ENCODE measurements at places on chromosomes 6 and 20.

DNA sequence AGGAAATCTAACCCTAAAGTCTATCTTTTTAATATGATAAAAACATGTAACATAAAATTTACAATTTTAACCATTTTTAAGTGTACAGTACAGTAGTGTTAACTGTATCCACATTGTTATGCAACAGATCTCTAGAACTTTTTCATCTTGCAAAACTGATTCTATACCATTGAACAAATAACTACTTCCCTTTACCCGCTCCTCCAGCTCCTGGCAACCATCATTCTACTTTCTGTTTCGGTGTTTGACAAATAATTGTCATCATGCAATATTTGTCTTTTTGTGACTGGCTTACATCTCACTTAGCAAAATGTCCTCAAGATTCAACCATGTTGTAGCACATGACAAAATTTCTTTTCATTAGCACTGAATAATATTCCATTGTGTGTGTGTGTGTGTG lies 203.2 kb downstream of the SIM1 start:
- no peak for DNase-seq

DNA sequence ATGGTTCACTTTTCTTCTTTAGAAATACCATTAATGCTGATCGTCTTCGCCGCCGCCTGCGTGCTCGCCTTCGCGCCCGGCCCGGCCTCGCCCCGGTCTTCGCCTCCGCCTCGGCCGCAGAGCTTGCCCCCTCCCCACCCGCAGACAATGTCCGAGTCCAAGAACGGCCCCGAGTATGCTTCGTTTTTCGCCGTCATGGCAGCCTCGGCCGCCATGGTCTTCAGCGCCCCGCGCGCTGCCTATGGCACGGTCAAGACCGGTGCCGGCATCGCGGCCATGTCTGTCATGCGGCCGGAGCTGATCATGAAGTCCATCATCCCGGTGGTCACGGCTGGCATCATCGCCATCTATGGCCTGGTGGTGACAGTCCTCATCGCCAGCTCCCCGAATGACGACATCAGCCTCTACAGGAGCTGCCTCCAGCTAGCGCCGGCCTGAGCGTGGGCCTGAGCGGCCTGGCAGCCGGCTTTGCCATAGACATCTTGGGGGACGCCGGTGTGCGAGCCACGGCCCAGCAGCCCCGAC lies 4.8 kb upstream of the PRPH2 start:
- DNase-seq: no peak

- DNase-seq: no peak
Observed at GRCh38 chr6:136791296-136792094, 782 bp downstream of the MAP3K5 start.

DNA sequence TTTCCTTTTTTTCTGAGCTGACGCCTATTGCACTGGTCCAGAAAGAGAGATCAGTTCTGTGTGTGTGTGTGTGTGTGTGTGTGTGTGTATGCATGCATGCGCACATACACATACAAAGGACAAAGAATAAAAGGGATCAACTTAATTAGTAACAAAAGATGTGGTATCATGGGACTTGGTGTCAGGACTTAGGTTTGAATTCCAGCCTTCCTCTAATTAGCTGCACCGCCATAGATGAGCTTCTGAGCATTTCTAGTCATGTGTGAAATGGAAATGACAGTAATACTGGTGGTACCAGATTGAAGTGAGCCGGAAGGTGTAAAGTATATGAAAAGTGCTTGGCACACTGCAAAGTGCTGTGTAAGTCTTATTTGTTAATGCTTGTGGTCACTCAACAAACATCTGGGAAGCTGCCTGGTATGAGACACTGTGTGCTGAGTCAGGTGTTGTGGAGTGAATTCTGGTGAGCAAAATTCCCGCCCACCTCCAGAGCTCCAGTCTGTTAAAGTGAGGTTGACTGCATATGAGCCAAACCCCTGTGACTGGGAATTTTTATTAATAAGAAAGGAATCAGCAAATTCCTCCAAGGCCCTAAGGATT lies 12.4 kb downstream of the DAAM2 start:
- no peak for DNase-seq

DNA sequence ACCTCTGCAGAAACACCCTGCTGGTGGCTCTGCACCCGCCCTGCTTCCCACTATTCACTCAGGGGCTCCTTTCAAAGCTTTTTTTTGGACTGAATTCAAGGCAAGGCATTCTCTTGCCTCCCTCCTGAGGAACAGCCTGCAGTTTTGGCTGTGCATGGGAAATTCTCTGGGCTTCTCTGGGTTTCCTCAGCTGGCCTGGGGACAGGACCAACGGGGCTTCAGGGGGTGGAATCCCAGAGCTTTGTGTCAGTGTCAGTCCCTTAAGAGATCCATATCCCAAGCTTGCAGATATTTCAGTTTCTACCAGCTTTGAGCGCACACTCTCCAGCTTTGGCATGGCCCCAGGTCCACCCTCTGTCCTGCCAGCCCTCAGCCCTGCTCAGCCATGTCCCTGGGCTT lies 2.0 kb downstream of the SCRT2 start:
- no peak for DNase-seq

- no peak for DNase-seq
Observed at GRCh38 chr20:23475395-23475794, 15.5 kb upstream of the CST8 start.

DNA sequence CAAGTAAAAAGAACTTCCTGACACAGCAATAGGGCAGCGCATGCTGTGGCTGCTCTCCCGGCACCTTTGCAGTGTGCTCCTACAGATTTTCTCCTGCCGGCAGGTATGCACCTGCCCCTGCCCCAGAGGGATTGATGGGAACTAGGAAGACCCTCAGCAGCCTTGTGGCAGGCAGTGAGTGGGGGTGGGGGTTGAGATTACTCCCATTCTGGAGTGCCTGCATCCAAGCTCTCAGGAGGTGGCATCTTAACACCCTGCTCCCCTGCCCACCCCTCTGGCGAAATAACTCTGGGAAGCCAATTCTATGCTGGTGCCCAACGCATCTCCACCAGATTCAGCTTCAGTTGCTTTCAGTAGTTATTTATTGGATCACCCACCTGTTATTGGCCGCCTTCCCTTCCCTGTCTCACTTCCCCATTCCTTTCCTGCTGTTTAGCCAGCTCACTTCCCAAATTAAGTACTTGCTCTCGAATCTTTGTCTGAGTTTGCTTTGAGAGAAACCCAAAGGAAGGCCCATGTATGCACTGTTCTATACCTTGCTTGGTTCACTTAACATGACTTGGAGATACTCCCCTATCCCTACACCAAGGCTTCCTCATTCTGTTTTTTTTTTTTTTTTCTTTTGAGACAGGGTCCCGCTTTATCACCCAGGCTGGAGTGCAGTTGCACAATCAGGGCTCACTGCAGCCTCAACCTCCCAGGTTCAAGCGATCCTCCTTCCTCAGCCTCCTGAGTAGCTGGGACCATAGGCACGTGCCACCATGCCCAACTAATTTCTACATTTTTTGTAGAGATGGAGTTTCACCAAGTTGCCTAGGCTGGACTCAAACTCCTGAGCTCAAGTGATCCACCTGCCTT lies 29.3 kb upstream of the SLC23A2 start:
- DNase-seq: no peak

DNA sequence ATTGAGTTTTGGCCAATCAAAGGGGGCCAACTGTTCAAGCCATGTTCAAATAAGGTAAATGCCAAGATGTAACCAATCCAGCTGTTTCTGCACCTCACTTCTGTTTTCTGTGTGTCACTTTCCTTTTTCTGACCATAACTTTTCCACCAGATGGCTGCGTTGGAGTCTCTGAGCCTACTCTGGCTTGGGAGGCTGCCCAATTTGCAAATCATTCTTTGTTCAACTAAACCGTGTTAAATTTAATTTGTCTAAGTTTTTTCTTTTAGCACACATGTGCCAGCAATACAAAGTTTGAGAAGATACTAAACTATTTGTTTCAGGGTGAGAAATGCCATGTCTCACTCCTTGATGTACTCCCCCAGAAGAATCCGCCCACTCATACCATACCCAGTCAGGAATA lies 52.1 kb downstream of the IYD start:
- DNase-seq: no peak

DNA sequence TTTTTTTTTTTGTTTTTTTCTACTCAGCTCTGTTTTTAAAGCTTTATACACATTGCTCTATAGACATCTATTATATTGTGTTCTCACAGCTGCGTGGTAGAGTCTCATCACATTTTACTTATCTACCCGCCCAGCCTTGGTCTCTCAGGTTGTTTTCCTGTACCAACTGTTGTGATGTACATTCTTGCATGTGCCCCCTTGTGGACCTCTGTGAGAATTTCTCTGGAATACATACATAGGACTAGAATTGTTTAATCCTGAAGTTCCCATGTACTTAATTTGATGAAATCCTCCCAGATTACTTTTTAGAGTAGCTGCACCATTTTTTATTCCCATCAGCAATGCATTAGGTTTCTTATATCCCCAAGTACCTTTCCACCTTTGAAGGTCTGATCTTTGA lies 40.4 kb upstream of the TINAG start:
- DNase-seq: peak; percentile 17

DNA sequence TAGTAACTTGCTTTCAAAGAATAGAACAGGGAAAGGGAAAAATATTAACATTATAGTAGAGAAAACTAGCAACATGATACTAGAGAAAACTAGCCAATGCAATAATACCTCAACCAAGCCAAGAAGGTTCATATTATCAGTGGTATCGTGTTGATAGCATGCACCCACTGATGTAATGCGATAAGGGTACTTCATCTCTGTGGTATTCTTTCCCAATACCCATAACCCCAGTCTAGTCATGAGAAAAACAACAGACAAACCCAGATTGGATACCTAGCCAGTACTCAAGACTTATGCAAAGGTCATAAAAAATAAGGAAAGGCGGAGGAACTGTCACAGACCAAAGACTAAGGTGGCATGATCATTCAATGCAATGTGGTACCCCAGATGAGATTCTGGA lies 21.0 kb downstream of the BLOC1S5 start:
- DNase-seq: no peak

DNA sequence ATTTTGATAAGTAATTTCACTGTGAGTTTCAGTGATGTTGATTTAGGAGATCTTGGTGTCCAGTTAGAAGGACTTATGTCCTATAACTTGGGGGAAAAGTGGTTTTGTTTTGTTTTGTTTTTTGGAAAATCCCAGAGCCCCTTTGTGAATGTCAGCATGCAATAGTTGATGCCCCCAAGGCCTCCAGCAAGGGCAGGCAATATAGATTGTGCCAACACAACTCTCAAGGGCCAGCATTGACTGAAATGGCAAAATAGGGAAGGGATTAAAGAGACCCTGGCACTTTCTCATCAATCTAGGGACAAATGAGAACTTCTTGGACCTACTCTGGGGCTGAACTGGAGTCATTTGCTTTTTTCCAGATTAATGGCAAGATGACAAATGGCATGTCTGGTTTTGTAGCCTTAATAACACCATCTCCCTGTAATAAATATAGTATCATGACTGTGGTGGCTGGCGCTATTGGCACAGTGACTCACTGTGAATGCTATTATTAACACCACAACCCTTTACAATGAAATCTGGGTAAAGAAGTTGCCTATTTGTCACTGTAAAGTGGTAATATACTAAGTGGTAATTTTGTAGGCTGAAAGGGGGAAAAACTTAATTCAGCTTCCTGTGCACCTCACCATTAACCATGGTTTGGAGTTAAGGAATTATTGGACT lies 51.8 kb downstream of the ABRACL start:
- no peak for DNase-seq

GRCh38 chr6:134821928-134822864 lies 127.7 kb downstream of the ALDH8A1 start:
- DNase-seq: no peak

DNA sequence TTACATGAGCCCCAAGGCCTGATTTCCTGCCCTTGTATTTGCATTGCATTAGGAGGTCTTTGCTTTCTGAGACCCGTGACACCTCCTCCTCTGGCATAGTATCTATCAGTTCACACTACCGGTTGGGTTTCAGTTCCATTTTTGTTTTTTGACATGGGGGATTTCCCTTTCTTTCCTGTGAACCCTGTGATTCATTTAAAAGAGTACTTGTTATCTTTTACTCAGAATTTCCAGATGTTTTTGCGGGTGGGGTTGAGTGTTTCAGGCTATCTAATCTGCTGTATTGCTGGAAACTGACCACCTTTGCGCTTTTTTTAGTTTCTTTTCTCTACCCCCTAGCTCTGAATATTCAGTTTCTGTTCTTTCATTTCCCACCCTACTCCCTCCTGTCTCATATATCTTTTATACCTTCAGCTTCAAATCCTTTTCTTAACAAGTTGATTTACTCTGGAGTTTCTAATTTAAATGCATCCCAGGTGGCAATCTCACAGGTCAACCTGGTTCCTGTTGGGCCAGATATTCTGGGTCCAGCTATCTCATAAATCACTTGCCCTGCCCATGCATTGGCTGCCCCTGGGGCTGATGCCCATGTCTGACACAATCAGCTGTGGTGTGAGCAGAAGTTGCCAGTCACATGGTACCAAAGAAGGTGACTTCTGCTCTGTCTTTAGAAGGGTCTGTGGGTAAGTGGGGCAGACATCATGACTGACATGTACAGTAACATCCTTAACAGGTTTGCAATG lies 14.3 kb upstream of the NCOA3 start:
- no peak for DNase-seq

GRCh38 chr6:2110504-2110903 lies 134.9 kb downstream of the GMDS start:
- no peak for DNase-seq

- DNase-seq: no peak
Observed at GRCh38 chr20:11234181-11234580, 560.4 kb upstream of the JAG1 start.

- DNase-seq: no peak
Observed at GRCh38 chr6:109242925-109243324, 139.3 kb downstream of the CD164 start.

GRCh38 chr20:43843096-43843964 lies 71.3 kb upstream of the TOX2 start:
- no peak for DNase-seq

DNA sequence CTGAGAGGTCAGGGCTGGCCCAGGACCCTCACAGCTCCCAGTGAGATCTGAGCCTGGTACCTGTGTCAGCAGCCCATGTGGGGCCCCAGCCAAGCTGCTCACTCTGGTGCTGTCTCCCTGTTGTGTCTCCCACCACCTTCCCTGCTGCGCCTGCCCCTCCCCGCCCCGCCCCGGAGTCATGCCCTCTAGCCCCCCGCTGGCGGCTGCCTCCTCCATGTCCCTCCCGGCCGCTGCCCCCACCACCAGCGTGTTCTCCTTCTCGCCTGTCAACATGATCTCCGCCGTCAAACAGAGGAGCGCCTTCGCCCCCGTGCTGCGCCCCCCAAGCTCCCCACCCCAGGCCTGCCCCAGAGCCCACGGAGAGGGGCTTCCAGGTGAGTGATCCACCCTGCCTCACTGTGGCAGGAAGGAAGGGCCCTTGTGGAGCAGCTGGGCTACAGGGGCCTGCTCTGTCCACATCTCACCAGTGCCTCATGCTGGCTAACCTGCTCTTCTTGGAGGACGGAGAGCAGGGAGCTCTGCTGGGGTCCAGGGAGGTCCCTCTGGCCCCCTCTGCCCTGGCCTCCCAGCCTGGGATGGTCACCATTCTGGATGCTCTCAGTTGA lies 44.9 kb downstream of the CPXM1 start:
- no peak for DNase-seq

- no peak for DNase-seq
Observed at GRCh38 chr6:55997223-55997874, 122.0 kb upstream of the BMP5 start.

GRCh38 chr6:165960695-165961094 lies 207.0 kb downstream of the TBXT start:
- no peak for DNase-seq

GRCh38 chr6:75147512-75147911 lies 58.3 kb downstream of the COL12A1 start:
- DNase-seq: no peak

All from NCI-H1694 treated with DMSO at 0.1 percent for 48 hours (cell line).